ENCODE measurements at places on chromosomes 11 and 22.

GRCh38 chr22:50199829-50200460 is 866 bp upstream of the SELENOO start:
- no peak for DNase-seq

- DNase-seq = no peak
These were observed 74.6 kb upstream of the SUSD2 start for GRCh38 chr22:24106385-24107381.

GRCh38 chr22:24402460-24403192 is 24.8 kb upstream of the ADORA2A start:
- DNase-seq = peak; percentile 80

- DNase-seq = no peak
These were observed 36.1 kb upstream of the FZD4 start for GRCh38 chr11:86991341-86991740.

GRCh38 chr22:23068096-23068831 is 2.1 kb upstream of the GNAZ start:
- no peak for DNase-seq

GRCh38 chr11:24422376-24422775 is 74.5 kb upstream of the LUZP2 start:
- no peak for DNase-seq
